ENCODE measurements at places on chromosomes 4 and X. TPM values are rescaled to one million over a fixed set of nuclear protein-coding genes. Genes with fewer than 3 reads are reported as not detected.

- DNase-seq: no peak
These were observed 444.6 kb downstream of the IL15 start for GRCh38 chr4:142081025-142081424.

- peak; percentile 68 for DNase-seq
These were observed 27.3 kb upstream of the CHRNA9 start for GRCh38 chr4:40307627-40308497.

- DNase-seq: no peak
These were observed 10.5 kb downstream of the RASSF6 start for GRCh38 chr4:73609706-73610105.

DNA sequence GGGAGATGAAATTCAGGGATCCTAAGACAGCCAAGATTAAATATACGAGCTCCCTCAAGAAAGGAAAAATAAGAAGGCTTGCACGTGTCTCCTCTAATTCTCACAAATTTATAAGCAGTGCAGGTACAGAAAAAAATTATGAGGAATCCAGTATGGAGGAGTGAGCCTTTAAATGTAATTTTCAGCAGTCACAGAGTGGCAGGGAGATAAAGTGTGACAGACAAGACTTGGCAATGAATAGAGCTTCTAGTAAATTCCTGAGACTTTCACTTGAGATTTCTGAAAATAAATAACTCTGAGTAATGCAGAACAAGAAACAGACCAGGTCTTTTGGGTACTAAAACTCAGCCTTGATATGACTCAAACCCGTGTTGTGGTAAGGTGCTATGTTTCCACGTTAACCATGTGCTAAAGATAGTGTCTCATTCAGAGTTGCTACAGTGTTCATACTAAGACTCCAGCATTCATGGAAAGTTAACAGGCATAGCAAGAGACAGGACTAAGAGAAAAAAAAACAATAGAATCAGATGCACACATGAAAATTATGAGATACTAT lies 119.8 kb downstream of the SPOCK3 start:
- no peak for DNase-seq

- no peak for DNase-seq
These were observed 158.3 kb upstream of the TAPT1 start for GRCh38 chr4:16384576-16384975.

DNA sequence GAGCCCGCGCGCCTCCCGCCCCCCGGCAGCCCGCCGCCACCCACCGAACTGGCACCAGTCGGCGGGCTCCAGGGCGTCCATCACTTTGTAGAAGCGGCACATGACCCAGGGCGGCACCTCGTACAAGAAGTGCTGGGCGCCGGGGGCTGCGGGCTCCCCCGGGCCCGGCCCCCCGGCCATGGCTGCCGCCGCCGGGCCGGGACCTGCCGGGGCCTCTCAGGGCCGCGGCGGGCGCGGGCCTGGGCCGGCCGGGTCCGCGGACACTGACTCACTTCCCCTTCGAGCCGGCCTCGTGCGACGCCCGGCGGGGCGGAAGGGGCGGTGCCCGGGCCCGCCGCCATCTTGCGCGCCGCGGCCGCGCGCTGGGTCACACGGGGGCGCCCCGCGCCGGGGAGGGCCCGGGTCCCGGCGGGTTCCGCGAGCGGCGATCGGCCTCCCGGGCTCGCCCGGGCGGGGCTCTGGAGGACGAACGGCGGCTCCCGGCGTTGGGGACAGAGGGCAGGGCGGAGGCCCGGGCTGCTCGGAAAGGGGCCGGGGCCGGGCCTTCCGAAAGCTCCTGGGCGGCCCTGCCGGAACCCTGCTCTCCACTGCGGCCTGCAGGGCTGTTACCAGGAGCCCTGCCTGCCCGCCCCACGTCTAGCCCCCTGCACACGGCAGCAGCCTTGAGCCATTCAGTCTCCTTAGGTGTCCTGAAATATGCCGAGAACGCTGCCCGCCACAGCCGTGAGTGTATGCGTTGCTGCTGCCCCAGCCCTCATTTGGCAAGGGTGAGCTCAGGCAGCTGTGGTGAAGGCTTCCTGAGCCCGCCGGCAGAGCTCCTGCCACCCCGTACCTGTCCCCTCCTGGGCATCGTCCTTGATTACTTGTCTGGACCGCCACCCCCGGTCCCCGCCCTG lies at the start of gene IRAK1:
TSS of gene IRAK1 (minus strand) at position 270 of the 896 bp plus-strand sequence. CDS start at position 180, 90 bp downstream.
- peak; percentile 59 for DNase-seq

DNA sequence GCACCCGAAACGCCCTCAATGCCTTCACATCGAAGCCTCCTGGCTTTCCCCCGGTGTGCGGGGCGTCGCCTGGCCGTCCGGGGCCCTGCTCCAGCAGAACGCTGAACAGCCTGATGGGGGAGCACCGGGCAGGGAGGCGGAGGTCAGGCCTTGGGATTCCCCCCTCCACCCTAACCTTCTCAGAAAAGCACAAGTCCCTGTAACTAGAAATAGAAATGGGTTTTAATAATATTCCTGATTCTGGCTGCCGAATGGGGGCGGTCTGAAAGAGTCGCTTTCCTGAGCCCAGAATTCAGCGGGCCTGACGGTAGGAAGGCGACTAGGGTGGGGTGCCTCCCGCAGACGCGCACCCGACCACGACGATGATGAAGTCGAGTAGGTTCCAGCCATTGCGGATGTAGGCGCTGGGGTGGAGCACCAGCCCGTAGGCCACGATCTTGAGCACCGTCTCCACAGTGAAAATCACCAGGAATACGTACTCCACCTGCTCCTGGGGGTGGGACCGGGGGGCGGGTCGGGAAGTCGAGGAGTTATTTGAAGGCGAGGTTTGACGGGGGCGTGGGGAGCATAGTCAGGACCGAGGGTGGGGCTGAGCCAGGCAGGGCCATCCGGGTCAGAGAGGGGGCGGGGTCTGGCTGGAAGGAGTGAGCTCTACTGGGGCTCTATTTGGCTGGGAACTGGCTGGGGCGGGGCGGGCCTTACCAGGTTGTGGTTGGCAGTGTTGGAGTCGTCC lies 2.5 kb downstream of the CACNA1F start:
- DNase-seq: peak; percentile 65

DNA sequence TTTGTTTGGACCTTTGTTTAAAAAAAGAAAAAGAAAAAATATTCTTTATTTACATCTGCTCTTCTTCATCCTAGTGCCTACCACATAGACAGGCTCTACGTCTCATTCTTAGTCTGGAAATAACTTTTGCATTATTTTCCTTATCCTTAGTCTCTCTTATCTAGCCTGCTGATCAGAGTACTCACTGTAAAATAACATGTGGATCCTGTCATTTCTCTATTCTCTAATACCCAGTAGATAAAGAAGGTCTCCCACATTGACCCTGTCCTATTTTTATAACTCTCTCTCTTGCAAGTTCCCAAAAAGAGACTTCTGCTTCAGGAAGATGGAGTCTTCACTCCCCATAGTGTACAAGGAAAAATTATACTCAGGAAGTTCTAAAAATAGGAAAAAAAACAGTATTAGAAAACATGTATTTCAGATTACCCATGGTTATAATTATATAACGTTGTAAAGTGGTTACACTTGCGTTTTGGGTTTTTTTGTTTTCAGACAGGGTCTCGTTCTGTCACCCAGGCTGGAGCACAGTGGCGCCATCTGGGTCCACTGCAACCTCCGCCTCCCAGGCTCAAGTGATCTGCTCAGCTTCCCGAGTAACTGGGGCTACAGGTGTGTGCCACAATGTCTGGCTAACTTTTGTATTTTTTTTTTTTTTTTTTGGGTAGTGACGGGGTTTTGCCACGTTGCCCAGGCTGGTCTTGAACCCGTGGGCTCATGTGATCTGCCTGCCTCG lies 23.8 kb downstream of the ZFX start:
- no peak for DNase-seq

DNA sequence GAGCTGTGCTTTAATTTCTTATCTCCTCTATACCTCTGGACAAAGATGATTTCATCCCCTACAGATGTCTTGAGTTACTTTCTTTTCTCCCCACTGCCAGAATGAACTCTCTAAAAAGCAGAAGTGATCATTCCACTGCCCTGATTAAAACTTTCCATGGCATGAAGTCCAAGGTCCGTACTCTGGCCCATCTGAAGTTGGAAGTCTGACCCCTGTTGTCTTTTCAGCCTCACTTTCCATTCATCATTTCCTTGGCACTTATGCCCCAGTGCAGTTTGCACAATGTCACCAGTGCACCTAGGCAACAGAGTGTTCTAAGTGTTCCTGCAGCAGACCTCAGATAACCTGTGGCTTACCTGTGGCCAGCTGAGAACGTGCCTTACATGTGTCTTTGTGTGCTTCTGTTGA lies 242.4 kb downstream of the FRAS1 start:
- no peak for DNase-seq

GRCh38 chr4:73499996-73500765 lies 18.6 kb downstream of the AFM start:
- no peak for DNase-seq

GRCh38 chrX:103063918-103064434 lies at the start of gene BEX1:
Gene BEX1 (minus strand): TSS chrX:103064171. CDS start chrX:103063274, 897 bp downstream.
- no peak for DNase-seq

DNA sequence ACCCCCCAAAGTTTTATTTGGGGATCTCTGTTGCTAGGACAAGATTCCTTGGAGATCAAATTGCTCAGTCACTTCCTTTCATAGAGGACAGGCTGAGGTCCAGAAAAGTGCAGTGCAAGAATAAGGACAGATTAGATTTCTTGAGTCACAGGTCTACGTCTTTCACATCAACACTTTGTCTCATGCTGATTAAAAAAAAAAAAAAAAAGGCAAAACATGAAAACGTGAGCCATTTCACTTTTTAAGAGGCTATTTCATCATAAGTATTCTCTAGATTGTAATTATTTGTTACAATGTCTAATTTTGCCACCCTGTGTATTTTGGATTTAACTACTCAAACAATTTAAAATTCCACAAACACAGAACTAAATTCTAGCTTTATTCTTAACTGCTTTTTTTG lies 647.0 kb downstream of the TRAM1L1 start:
- DNase-seq: no peak

GRCh38 chr4:93684571-93684970 lies 144.0 kb upstream of the ATOH1 start:
- no peak for DNase-seq

DNA sequence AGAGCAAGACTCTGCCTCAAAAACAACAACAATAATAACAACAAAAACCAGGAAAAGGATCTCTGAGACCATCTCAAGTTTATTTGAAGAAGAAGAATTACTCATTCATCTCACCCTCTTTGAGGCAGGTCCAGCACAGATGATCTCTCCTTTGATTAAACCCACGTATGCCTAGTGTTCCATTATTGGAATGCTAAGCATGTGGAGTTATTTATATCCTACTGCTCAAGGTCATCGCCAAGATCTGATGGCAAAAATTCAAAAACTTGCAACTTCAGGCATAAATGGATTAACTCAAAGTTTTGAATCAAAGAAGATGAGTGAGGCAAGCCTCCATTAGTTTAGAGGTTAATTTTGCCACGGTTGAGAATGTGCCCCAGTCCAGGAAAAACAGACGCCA lies 184.2 kb downstream of the DHRSX start:
- no peak for DNase-seq

DNA sequence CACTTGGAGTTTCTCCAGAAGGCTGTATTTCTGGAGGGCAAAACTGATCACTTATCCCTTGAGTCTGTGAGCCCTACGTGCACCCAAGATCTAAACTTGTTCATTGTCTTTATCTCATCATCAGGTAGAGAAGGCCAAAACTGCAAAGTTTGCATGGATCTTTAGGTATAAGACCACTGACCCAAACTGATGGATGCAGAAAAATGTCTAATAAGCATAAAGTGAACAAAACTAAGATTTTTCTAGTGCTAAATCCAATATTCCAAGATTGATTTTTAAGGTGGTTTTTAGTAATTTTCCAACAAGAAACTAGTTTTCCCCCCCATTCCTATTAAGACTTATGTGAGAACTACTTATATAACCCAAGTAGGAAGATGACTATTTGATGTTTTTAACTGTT lies 2.0 kb downstream of the TMSB15A start:
- DNase-seq: no peak

DNA sequence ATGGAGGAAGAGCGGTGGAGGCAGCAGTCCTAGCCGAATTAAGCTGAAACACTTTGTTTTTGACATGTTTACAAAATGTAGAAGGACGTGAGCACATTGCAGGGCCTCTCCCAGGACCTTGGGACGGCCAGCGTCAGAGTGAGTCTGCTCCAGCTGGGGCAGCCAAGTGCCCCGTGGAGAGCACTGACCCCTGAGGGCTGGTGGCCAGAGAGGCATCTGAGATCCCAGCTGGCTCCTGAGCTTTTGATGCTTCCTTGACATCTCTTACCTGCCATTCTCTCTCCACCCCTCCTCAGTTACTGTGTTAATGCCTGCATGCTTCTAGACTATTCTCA lies 24.7 kb downstream of the NAT8L start:
- DNase-seq: no peak

DNA sequence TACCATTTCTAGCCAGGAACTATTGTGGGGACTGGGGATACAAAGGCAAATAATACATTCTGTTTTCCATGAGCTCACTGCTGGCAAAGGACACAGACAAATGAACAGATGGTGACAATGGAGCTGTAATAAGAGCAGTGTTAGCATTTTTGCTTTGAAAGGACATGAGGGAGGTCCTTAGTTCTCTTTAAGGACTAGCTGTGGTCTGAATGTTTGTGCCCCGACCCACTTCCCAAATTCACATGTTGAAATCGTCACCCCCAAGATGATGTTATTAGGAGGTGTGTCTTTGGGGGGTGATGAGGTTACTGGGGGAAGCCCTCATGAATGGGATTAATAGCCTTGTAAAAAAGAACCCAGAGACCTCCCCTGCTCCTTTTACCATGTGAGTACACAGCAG lies 30.3 kb downstream of the CCNG2 start:
- DNase-seq: no peak

DNA sequence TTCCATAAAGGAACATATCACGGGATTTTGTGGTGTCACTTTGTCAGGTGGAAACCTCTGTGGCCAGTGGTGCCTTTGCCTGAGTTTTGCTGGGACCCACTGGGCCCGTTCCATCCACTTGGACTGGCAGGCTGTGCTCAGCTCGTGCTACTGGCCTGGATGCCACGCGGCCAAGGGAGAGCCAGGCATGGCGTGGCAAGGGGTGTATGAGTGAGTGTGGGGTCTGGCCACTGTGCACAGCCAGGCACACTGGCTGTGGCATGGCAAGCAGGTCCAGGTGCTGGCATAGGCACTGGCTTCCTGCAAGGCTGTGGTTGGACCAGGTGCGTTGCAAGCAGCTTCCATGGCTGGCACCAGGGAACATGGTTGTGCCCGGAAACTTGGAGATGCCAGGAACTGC lies 60.8 kb downstream of the TBCK start:
- DNase-seq: no peak

DNA sequence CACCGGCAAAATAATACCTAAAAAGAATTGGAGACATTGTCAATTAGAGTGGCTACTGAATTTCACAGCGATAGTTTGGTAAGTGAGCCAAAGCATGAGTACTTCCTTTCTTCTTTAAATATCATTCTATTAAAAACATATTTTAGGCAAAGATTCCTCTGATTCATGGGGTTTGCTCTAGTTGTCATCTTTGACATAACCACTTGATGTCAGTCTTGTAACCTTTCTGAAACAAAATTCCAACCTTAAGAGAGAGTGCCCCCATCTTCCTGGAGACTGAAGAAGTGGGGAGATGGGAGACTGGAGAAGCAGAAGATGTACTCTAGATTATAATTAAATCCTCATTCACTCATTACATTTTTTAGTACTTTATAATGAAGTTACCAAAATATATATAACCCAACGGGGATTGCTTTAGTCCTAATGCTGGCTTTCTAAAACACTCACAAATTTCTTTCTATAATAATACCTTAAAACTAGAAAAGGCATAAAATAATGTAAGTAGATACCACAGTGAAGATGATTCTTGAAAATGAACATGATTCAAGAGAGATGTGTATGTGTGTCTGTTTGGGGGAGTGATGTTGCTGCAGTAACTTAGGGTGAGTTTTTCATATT lies 96.4 kb downstream of the EMCN start:
- DNase-seq: no peak

The FAM149A gene
- total RNA-seq: 5.1 TPM

The SYNPO2 gene
- total RNA-seq: 0.27 TPM

The ESX1 gene
- total RNA-seq: not detected

The CXCL3 gene
- not detected for total RNA-seq

The NIPAL1 gene
- total RNA-seq: 3.9 TPM

All from activated naive CD4-positive, alpha-beta T cell treated with anti-CD3 and anti-CD28 coated beads, Interleukin-2, amount 50 U/mL, for 72 hours (primary cell).